ENCODE measurements at places on chromosomes 6 and 20.

- no peak for DNase-seq
These were observed 15.7 kb upstream of the QKI start for GRCh38 chr6:163398815-163399214.

- DNase-seq: no peak
These were observed 120.4 kb downstream of the LRRC1 start for GRCh38 chr6:53915026-53915691.

DNA sequence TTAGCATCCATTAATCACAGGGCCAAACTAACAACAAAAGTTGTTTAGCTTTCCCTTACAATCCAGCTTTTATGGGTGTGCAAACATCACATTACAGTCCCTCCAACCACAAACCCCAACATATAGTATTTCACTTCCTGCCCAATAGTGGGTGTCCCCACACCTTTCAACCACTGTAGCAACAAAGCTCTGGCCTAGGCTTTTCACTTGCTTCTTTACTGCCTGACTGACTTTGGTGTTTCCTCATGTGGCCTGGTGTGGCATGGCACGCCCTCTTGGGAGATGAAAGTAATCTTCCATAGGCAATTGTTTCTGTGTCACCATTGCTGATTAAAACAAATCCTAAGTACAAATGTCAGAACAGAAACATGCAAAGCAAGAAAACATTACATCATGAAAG, 46.3 kb downstream of the MCM8 start:
- DNase-seq: no peak

DNA sequence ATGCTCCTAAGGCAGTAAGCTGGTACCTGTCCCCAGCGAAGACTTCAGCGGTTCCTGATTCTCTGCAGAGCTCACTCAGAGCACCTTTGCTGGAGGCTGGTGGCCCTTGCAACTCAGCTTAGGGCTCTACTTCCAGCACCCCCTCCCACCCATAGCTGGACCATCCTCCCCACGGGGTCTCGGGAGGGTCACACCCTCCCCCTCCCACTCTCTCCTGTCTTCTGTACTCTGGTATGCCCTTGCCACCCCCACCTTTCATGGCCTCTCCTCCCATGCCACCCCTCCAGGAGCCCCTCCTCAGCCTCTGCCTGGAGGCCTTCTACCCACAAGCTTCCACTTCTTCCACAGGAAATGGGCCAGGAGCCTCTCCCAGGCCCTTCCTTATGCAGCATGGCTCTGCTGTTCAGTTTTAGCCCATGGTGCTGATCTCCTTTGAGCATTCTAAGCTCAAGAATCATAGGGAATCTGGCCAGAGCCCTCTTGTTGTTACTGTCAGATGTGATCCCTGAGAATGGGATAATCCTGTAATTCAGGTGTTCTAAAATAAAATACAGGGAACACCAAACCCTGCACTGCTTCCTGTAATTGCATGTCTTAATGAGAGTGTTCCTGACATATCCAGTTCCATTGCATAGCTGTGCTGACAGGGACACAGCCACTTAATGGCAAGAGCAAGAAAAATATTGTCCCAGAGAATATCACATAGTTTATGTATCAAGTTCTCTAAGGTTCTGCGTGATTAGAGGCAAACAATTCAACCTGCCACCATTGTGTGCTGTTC, 142.1 kb downstream of the SYNDIG1 start:
- no peak for DNase-seq

- DNase-seq: no peak
These were observed 85.5 kb upstream of the FRMD1 start for GRCh38 chr6:168164462-168165061.

Data from hematopoietic multipotent progenitor cell treated with erythropoietin and hydrocortisone succinate and interleukin-3 and kit ligand, for 15 days (in vitro differentiated cells).